ENCODE measurements at places on chromosomes 5 and 9. TPM values are rescaled to one million over a fixed set of nuclear protein-coding genes. Genes with fewer than 3 reads are reported as not detected.

DNA sequence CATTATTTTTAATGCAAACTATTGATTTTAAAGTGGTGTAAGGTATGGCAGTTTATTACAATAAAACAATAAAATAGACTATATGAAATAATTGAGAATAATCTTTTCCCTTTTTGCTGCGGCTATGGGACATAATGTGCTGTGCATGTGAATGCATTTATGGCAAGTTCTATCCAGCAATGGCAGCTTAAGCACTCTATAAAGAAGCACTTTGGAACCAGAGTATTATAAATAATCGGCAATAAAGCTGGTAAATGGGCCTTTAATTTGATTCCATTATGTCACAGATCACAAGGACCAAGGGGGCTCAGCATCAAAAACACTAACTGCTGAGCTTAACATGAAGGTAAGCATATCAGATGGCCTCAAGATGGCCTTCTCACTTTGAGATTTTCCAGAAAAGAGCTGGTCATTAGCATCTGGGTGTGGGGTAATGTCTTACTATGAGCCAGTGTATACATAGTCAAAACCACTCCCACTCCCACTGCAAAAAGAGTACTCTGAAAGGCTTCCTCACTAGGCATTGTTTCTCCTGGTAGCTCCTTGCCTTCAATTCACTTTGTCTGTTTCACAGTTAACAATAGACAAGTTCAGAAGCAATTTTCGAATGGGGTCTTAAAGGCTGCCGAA, 97.1 kb upstream of the ASTN2 start:
- DNase-seq = no peak
- H3K36me3 ChIP-seq = no peaks in the 10 kb centered on the region
- H3K4me3 ChIP-seq = no peak overlapping the region
- H3K27me3 ChIP-seq = no peaks in the 10 kb centered on the region
- H3K27ac ChIP-seq = no peak overlapping the region

GRCh38 chr5:67042176-67043003, 154.2 kb downstream of the CD180 start:
- H3K36me3 ChIP-seq = no peaks in the 10 kb centered on the region
- no peak overlapping the region for H3K27ac ChIP-seq
- DNase-seq = no peak
- H3K4me3 ChIP-seq = no peak overlapping the region
- peaks cover 3% of the 10 kb centered on the region for H3K4me1 ChIP-seq
- no peaks in the 10 kb centered on the region for H3K27me3 ChIP-seq

OGN gene
- 7.2 TPM for total RNA-seq

- H3K27me3 ChIP-seq = no peaks in the 10 kb centered on the region
- no peak overlapping the region for H3K27ac ChIP-seq
- H3K36me3 ChIP-seq = no peaks in the 10 kb centered on the region
- no peak overlapping the region for H3K4me3 ChIP-seq
These were observed 63.4 kb upstream of the ADAMTS2 start for GRCh38 chr5:179408611-179409010.

DNA sequence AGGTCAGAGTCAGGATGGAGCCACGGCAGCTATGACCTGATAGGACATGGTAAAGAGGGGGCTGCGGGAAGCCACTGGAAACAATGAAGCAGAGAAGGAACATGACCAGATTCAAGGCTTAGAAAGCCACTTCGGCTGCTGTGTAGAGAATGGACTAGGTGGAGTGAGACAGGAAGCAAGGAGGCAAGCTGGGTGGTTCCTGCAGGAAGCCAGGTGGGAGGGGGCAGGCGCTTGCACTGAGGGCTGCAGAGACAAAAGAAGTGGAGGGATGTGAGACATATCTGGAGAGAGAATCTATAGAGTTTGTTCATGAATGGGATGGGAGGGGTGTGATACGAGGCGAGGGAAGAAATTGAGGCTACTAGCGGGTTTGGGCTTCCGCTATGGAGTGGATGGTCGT, 19.0 kb upstream of the N4BP3 start:
- no peak for DNase-seq
- no peak overlapping the region for H3K27ac ChIP-seq
- H3K27me3 ChIP-seq = peaks cover 4% of the 10 kb centered on the region
- no peak overlapping the region for H3K4me3 ChIP-seq
- H3K36me3 ChIP-seq = no peaks in the 10 kb centered on the region
- no peaks in the 10 kb centered on the region for H3K4me1 ChIP-seq

MAST4 gene
- total RNA-seq = 27.0 TPM

GRCh38 chr9:79120533-79120932, 451.2 kb upstream of the TLE4 start:
- no peak overlapping the region for H3K27ac ChIP-seq
- H3K4me1 ChIP-seq = no peaks in the 10 kb centered on the region
- no peaks in the 10 kb centered on the region for H3K27me3 ChIP-seq
- DNase-seq = no peak

DNA sequence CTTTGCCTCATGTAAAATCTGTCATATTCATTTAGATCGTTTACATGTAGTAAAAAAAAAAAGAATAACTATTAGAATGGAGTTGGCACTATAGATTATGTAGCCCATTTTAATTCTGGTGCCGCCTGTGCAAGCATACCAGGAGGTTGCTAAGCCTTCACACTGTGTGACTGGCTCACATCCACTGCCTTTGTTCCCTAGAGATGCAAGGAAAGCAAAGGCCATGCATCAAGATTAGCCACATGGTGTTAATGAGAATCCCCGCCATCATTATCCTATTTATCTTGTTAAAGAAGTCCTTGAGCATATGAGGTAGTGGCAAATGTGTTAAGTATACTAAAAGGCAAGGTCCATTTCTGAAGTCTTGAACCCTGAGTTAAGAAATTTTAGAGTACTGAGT, 279.6 kb downstream of the RFX3 start:
- no peak for DNase-seq
- H3K4me1 ChIP-seq = no peaks in the 10 kb centered on the region
- H3K4me3 ChIP-seq = no peak overlapping the region

- no peaks in the 10 kb centered on the region for H3K36me3 ChIP-seq
- H3K27ac ChIP-seq = no peak overlapping the region
- DNase-seq = no peak
- H3K4me3 ChIP-seq = no peak overlapping the region
- no peaks in the 10 kb centered on the region for H3K4me1 ChIP-seq
These were observed 1388.3 kb upstream of the C9orf72 start for GRCh38 chr9:28961623-28962022.

DNA sequence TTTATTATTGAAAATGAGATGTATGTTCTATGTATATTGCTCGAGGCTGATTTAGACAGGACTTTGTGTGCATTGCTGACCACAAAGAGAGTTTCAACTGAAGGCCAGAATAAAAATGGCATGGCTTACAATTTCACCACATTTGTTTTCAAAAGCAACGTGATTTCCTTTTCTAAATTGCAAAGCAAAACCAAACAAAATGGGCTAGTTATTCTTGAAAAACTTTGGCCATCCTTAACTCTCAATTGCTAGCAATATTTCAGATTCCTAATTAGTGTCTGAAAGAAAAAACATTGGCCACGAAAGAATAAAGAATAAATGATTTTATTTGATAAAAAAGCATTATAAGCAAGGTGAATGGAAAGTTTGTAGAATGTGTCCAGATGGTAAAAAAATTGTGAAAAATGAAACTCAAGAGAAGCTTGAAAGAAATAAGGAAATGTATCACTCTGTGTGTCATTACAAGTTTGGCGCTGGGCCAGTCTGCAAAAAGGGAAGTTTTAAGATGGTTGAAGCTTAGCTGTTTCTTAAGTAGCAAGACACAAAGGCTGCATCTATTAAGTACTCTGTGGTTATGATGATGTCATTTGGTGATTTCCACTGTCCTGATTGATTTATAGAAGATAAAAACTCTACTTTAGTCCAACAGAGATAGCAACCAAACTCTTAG, 89.2 kb upstream of the PRLR start:
- H3K4me1 ChIP-seq = no peaks in the 10 kb centered on the region
- no peak overlapping the region for H3K4me3 ChIP-seq
- H3K27ac ChIP-seq = no peak overlapping the region
- no peaks in the 10 kb centered on the region for H3K36me3 ChIP-seq
- DNase-seq = peak; percentile 58

GRCh38 chr9:78614892-78615291, 318.0 kb downstream of the PSAT1 start:
- DNase-seq = no peak
- H3K4me1 ChIP-seq = no peaks in the 10 kb centered on the region
- H3K27me3 ChIP-seq = no peaks in the 10 kb centered on the region
- no peak overlapping the region for H3K4me3 ChIP-seq

N4BP3 gene
- 1.6 TPM for total RNA-seq

ITK gene
- 43.4 TPM for total RNA-seq

GRCh38 chr9:75150512-75150911, 62.2 kb downstream of the OSTF1 start:
- peak overlapping the region; percentile 27 for H3K27ac ChIP-seq
- peaks cover 8% of the 10 kb centered on the region for H3K4me1 ChIP-seq
- peaks cover 10% of the 10 kb centered on the region for H3K36me3 ChIP-seq
- no peak overlapping the region for H3K4me3 ChIP-seq
